Cerebellar nuclear complex (tissue), 1 donor: ENCODE measurements at places on chromosomes 16 and 17.

DNA sequence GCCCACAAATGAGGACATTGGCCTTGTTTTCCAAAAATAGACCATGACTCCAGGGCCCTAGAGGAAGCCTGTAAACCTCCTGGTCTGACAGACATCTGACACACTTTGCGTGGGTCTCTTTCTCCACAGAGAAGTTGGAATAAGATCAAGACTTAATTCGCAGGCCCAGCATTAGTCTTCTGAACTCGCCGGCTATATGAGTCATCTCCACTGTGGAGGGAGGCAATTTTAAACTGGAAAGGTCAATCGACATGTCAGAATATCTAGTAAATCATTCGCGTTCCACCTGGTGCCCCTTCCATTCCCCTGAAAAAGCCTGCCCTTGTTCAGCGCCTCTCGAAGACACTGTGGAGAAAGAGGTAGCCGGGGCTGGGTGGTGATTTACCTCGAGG, 140.1 kb downstream of the CLEC16A start:
- DNase-seq: no peak

- DNase-seq: no peak
Observed at GRCh38 chr17:82031303-82031884, at the start of gene RAC3. RAC3 (plus strand) TSS chr17:82031678; CDS start chr17:82031762, 84 bp downstream.

DNA sequence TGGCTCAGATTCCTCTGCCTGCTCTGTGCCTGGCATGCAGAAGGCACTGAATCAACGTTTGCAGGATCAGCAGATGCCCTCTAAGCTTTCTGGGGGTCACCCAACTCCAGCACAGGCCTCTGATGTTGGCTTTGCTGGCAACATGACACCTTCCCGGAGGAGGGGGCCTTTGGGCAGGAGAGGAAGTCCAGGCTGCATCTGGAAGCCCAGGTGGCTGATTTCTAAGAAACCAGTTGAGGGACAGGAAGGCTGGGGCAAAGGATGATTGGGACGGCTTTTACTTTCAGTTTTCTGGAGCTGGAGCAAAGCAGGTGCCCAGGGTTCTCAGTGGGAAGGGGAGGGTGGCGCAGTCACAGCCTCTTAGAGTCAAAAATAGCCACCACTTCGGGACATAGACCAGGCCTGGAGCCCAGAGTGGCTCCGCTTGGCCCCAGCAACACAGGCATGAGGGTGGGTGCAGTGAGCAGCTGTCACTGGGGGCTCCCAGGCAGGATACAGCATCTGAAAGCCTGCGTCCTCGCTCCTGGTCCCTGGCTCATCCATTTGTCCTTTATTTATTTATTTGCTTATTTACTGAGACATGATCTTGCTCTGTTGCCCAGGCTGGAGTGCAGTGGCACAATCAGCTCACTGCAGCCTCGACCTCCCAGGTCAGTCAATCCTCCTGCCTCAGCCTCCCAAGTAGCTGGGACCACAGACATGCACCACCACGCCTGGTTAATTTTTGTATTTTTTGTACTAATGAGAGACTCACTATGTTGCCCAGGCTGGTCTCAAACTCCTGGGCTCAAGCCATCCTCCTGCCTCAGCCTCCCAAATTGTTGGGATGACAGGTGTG, 15.1 kb downstream of the SOCS1 start:
- DNase-seq: no peak

DNA sequence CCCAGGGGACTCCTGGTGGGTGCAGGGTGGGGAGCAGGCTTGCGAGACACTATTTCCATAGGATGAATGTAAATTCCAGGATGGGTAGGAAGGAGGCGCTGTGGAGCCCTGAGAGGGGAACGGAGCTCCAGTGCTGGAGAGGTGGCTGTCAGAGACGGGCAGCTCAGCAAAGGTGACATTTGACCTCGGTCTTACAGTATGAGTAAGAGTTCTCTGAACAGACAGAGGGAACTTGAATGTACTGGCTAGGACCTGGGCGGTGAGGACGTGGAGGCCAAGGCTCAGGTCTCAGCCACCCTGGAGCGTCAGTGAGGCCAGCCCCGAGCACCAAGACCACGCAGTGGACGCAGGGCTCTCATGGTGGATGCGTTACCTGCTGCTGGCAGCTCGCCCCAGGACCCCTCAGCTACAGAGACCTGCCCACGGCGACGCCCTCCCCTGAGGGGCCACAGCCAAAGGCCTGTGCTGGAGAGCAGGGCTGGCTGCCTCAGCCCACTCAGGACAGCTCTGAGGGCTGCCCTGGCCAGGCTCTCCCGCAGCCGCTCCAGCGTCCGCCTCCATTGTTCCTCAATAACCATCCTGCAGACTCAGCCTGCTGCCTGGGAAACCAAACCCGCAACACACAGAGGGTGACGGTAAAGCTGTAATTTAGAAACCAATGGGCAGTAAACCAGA, 65.9 kb upstream of the TNRC6C start:
- DNase-seq: no peak

GRCh38 chr16:85191341-85191965, 79.2 kb upstream of the CIBAR2 start:
- no peak for DNase-seq

DNA sequence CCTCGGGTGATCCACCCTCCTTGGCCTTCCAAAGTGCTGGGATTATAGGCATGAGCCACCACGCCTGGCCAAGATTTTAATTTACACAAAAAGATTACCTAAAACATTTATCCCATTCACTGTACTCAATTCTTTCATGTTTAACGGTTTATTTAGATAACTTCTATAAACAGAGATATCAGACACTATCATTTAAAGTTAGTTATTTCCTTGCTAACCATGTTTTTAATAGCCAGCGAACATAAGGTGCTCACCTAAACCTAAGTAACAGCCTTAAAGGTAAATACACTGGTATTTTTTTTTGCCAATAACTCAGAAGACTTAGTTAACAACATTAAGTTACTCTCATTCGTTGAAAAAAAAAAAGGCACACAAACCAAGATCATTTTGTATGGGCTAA, 82.0 kb upstream of the C17orf78 start:
- DNase-seq: no peak

DNA sequence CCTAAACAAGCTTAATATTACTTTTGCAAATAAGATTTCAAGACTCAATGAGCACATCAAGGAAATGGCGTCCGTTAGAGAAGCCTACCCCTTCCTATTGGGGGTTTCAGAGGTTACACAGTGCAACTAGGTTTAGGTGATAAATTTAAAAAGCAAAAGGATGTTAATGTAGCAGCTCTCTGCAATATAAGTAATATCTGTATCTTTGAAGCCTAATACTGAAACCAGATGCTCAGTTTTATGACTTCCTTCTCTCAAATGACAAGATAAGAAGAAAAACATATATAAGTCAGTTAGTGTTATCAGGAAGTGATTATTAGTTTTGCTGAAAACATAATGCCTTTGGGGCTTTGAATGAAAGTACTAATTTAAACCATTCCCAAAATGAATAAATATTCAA, 54.3 kb upstream of the MED13 start:
- DNase-seq: no peak

DNA sequence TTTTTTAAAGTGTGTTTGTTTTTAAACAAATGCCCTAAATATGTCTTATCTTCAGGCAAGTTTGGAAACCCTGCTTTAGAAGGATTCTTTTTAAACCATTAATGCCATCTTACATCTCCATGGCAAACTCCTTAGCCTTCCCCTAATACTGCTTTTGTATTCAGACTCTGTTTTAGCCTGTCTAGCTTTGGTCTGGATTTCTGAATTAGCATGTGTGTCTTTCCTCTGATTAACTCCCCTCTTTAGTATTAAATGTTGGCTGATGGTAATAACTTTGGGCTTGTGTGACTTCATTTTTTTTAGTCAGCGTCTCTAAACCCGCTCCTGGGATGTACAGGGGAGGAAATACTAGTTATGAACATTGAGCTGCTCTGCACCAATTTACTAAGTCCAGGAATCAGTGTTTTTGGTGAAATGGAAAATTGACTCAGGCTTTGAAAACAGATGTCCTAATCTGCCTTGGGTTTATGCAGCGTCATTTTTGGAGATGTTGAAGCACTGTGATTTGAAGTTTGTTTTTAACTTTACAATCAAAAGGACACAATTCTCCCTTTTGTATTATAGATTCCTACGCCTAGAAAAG, 22.2 kb downstream of the WIPF2 start:
- DNase-seq: no peak

DNA sequence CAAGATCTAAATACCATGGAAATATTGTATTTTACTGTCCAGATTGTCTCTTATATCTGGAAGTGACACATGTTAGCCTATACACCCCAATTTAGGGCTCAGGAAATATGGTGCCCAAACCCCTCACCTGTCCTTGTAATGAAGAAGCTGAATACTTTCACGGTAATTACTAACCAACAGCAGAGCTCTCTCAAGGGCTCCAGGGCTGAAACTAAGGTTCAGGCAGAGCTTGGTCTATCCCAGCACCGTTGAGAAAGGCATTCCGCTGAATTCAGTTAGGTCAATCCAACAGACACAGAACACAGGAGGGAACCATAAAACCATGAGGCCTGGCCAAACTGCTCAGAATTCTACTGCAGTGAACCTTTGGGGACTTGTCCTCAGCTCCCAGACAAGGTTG, 14.9 kb downstream of the MYO18A start:
- no peak for DNase-seq

GRCh38 chr17:36149296-36149820, 27.1 kb downstream of the TBC1D3B start:
- peak; percentile 45 for DNase-seq
